ENCODE measurements at places on chromosomes 1 and 21.
A peak's percentile ranks its signal among the peaks of the same experiment; 100 is the strongest.

DNA sequence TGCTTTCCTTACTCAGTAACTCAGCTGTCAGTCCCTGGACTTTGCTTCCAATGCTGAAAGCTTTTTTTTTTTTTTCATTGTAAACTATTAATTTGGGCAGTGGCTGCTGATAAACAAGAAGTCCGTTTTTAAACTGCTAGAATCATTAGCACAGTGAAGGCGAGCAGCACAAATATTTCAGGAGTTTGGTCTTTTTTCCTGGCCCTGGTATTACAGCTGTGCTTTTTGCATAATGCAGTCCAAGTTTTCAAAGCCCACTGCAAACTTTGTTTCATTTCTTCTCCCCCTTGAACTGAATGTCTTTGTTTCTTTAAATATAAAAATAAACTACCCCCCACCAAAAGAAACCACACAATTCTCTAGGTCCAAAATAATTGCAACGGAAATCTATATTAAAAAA lies 6.6 kb downstream of the GLIS1 start:
- DNase-seq = no peak

- no peak for DNase-seq
Measured at GRCh38 chr1:211589782-211590721, 11.1 kb upstream of the SLC30A1 start.

GRCh38 chr1:23169727-23170335 lies 1.2 kb upstream of the LUZP1 start:
- no peak for DNase-seq

- no peak for DNase-seq
Measured at GRCh38 chr1:10687251-10687651, 109.2 kb downstream of the CASZ1 start.

DNA sequence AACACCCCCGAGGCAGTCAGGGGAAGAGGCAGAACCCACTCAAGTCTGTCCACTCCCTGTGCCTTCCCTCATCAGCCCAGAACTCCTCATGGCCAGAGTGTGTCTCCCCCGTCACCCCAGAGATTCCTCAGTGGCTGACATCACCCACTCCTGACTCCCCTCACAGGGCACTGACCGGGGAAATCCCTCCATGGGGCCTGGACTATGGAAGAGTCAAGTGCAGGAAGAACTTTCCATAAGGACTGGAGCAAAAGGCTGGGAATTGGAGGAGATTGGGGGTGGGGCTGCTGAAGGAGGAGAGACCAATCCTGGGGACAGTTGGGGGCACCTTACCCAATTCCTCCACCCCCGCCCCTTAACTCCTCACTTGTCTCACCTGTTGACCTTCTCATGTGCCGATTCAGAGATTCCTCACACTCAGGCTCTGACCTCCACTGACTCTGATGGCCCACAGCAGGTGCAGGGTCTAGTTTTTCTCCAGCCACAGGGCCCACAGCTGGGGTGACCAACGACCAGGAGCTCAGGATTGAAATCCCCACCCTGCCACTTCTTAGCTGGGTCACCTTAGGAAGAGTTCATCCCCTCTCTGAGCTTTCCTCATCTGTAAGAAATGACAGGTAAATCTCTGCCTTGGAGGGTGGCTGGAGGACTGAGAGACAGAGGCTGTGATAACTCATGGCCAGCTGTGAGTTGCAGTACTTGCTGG lies 481 bp upstream of the EXTL1 start:
- DNase-seq = no peak

- DNase-seq = no peak
Measured at GRCh38 chr1:91011726-91012125, 10.1 kb downstream of the ZNF644 start.

GRCh38 chr1:20634594-20635084 lies 1.4 kb downstream of the PINK1 start:
- peak; percentile 14 for DNase-seq
